ENCODE measurements at places on chromosomes 4 and X. TPM values are rescaled to one million over a fixed set of nuclear protein-coding genes. Genes with fewer than 3 reads are reported as not detected.

GRCh38 chr4:7564242-7564641 lies 129.5 kb upstream of the PSAPL1 start:
- DNase-seq: no peak

GRCh38 chr4:2878346-2878745 lies 34.7 kb downstream of the ADD1 start:
- DNase-seq: no peak

Gene FAM13A
- total RNA-seq: 5.0 TPM

DNA sequence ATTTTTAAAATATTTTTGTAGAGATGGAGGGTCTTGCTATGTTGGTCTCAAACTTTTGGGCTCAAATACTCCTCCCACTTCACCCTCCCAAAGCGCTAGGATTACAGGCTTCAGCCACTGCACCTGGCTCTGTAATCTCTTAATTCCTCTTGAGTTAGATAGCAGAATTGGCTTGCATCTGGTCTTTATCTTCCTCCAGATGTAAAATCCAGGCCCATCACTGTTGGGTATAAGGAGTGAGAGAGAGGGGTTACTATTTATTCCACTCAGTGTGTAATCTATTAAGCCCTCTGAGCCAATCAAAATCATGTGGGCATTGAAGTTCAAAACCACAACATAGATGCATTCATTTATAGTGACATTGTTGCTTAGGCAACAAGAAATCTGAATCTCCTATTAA lies 33.9 kb downstream of the ANK2 start:
- DNase-seq: no peak

- DNase-seq: no peak
Measured at GRCh38 chr4:170336238-170336775, 246.6 kb upstream of the AADAT start.

DNA sequence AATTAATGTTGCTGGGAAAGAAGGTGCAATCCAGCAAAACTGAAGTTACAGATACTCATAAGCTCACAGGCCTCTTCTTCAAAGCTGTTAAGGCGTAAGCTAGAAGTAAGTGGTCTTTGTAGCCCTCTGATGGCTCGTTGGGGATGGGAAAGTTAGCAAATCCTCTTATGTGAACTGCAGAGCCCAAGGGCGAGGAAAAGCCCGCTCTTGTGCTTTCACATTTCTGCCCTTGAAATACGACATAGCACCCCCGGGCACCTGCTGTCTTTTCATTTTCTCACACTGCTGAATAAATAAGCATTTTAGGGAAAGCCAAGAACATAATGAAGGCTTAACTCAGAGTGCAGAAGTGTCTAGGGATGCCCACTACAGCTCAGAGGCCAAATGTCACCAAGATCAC lies 73.1 kb upstream of the SORBS2 start:
- DNase-seq: no peak

GRCh38 chr4:45120163-45120562 lies 393.8 kb upstream of the GNPDA2 start:
- DNase-seq: peak; percentile 14

Gene CCNB3
- total RNA-seq: 0.20 TPM

Gene VEGFC
- 7.8 TPM for total RNA-seq

Gene FAM9C
- not detected for total RNA-seq

Data from renal cortical epithelial cell (primary cell).